Upper lobe of left lung (tissue), 6 donors: ENCODE measurements at places on chromosomes 6 and 20. TPM values are rescaled to one million over a fixed set of nuclear protein-coding genes. Genes with fewer than 3 reads are reported as not detected.

The FAM83B gene
- total RNA-seq = not detected

The YWHAB gene
- total RNA-seq = 128 TPM

The EPPIN gene
- 0.15 TPM for total RNA-seq

The GCNT2 gene
- total RNA-seq = 75.1 TPM

The TP53INP2 gene
- total RNA-seq = 17.6 TPM

The BEND6 gene
- total RNA-seq = 0.29 TPM

The IGF2R gene
- total RNA-seq = 103 TPM

The COL11A2 gene
- 0.20 TPM for total RNA-seq

The HCRTR2 gene
- not detected for total RNA-seq
